ENCODE measurements at places on chromosomes 3 and 15. TPM values are rescaled to one million over a fixed set of nuclear protein-coding genes. Genes with fewer than 3 reads are reported as not detected.

CPNE4 gene
- not detected for total RNA-seq

LRRC31 gene
- total RNA-seq, result not detected

MME gene
- 86.5 TPM for total RNA-seq

SAMMSON gene
- total RNA-seq, result not detected

PPM1L gene
- total RNA-seq, result 4.7 TPM

ZBTB38 gene
- total RNA-seq, result 131 TPM

C3orf18 gene
- total RNA-seq, result 7.4 TPM

MRPS11 gene
- total RNA-seq, result 24.4 TPM

PROS1 gene
- total RNA-seq, result 5.0 TPM

NTRK3 gene
- total RNA-seq, result under 0.01 TPM

KCNAB1 gene
- total RNA-seq, result under 0.01 TPM

CLDN11 gene
- 2.4 TPM for total RNA-seq

Measured in placental epithelial cell (primary cell).